Stimulated activated CD8-positive, alpha-beta memory T cell treated with anti-CD3 and anti-CD28 coated beads, Interleukin-4, amount 100 ng/mL, for 1 hour (primary cell): ENCODE measurements at places on chromosomes 2 and 18.

DNA sequence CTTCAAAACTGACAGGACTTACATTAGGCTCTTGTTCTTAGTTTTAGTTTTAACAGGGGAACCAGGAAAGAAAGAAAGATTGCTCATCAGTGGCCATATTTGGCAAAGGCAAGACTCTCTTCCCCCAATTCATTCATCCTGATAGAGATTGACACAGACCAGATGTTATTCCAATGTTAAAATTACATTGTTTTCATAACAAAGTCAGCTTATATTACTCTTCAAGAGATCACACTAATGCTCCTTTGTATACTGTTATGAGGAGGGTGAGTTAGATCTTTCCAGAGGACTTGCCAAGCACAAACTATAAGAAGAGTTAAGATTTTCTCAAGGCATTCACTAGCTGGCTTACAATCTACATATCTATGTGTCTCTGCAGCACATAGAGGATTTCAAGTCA, 252.1 kb downstream of the SLC8A1 start:
- DNase-seq, result no peak

- no peak for DNase-seq
Observed at GRCh38 chr2:220259662-220260061, 632.2 kb downstream of the SLC4A3 start.

- no peak for DNase-seq
Observed at GRCh38 chr2:236617221-236617737, 47.7 kb downstream of the ACKR3 start.

- no peak for DNase-seq
Observed at GRCh38 chr18:2537296-2537695, 34.0 kb downstream of the METTL4 start.

GRCh38 chr18:35478520-35479435, 19.0 kb downstream of the INO80C start:
- no peak for DNase-seq

GRCh38 chr2:63594660-63595059, 5.9 kb downstream of the MDH1 start:
- no peak for DNase-seq

DNA sequence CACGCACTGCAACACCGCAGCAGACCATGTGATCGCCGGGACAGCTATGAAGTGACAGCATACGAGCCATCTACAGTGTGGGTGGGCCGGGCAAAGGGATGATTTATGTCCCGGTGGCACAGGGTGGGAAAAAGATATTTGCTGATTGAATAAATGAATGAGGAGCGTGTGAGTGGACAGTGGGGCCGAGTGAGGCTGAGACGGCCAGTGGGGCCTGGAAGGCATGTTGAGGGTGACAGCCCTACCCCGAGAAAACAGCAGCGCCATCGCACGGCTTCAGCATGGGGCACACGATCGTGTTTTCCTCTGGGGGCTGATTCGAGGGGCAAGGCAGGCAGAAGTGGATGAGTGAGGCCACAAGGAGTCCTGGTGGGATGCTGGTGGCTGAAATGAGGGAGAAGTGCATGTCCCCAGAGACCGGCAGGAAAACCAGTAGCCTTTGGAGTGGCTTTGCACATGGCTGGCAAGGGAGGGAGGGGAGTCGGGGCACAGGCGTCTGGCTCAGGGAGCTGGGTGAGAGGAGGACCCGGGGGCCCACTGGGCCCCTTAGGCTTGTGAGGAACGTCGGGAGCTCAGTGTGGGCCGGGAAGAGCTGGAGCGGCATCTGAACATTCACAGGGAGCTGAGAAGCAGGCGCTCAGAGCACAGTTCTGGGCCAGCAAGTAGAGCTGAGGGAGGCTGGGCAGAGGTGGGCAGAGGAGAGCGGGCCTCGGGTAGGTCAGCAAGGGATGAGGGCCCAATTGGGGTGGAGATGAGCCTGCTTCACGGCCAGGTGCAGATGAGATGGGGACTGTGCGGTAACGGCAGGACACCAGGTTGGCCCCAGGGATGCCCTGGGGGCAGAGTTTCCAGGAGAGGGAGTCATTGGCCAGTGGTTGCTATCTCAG, 32.1 kb upstream of the MAL start:
- no peak for DNase-seq

DNA sequence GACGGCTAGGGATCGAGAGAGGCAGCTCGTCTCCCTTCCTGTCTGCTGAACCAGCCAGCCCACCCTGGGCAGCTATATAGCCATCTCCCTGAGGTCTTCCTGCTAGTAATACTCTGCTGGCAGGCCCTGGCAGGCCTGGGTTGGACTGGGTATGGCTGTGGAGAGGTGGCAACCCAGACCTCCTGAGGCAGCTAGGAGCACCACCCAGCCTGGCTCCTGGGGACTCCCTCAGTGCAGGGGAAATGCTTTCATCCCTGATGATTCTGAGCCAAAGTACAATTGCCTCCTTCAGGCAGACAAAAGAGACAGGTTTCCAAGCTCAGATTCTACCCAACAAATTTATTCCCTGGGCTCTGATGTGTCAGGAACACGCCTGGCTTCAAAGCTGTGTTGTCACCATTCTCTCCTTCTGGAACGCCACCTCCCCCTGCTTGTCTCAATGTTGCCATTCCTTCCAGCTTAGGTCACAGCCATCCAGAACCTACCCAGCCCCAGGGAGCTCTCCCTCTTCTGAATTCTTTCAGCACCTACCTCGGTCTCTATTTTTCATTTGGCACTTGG, 4.7 kb upstream of the DNAJB2 start:
- no peak for DNase-seq

- no peak for DNase-seq
Observed at GRCh38 chr2:142750858-142751257, 126.6 kb upstream of the KYNU start.

DNA sequence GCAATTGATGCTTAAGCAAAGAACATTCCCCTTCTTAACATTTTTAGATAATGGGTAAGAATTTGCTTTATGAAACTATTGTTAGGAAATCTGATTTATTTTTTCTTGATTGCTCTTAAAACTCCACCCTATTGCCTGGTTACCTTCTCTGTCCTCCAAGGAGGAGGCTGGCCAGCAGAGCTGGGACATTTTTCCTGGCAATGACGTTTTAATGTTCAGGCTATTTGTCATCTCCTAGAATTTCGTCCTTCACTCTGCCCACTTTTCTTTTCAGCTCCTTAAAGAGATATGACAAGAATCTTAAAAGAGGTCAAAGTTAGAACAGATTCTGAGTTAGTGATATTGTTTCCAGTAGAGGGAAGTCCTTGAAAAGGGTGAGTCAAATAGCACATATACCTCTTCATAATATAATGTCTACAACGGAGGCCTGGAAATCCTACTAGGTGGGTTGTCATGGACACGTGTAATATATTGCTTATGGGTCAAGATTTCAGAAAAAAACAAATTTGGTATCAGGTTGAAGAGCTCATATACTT, 141.0 kb downstream of the CMPK2 start:
- DNase-seq, result no peak

DNA sequence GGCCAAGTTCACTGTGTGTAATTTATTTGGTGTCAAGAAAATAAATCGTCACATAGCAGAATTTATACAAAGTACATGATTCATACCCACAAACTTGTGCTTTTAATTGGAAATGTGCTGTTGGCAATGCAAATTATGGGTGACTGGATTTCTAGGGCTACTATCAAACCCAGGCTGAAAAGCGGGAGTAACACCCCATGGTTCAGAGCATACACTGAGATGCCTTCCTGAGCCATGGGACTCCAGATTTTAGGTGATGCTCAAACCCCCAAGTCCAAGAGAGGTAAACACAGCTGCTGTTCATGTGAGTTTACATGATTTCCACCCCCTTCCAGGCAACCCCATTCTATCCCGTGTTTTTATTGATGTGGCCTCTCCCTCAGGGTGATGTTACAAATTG, 565.9 kb upstream of the ID2 start:
- DNase-seq, result no peak

DNA sequence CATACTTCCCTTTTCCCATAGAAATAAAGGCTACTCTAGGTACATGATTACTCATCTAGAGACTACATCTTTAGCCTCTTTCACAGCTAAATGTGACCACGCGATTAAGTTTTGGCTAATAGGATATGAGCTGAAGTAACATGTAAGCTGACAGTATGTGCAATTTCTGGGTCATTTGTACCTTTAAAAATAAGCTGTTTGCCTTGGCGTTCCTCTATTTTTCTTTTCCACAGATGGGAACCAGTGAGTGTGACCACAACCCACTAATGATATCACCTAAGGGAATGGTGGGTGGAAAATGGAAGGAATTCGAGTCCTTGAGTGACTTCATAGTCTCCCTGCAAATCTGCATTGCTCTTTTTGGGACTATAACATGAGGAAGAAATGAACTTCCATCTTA, 11.7 kb upstream of the NABP1 start:
- DNase-seq, result no peak

DNA sequence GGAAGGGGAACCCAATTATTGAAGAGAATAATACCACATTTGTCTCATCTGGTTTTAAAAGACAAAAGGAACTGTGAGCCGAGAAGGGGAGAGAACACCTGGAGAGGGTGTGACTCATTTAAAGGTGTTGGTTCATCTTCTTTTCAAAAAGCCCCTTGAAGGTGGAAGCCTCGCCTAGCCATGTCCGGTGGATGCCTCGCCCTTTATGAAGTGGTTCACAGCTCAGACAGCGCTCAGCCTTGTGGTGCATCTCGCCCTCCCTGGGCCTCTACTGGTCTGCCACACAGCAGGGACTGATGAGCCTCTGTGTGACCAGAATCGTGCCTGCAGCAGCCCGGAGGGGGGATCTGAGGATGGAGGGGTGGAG, 290.0 kb upstream of the CXCR4 start:
- DNase-seq, result no peak

DNA sequence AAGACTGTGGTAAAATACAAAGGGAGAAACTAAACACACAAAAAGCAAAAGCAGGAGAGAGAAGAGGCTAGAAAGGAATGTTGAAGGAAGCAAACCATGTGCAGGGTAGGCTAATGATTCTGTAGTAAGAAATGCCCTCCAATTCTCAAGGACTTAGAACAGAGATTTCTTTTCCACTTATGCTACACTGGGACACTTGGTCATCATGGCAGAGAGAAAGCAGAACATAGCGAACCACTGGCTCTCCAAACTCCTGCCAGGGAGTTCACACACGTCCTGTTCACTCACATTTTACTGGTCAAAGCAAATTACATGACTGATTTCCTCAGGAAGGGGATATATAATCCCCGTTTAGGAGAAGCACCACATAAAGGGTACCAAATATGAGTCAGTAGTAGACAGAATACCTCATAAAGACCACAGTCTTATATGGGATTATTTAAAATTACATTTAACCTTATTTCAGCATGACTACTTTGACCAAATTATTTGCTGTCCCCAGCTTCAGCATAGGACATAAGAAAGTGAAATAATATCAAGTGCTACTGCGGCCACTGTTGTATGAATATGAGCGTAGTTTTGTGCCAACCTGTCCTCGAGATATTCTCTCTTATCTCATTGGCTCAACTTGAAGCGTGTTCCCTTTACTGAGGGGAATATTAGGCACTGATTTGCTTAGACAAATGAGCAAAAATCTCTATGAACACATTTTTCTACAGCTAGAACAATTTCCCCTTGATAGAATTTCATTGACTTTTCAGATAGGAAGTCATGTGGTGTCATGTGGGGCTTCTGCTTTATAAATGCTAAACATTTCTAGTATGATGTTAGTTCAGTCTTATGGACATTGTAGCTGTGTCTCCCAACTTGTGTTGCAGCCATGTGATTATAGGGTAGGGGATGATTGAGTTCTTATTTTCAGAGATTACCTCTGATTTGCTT, 81.7 kb downstream of the FAM161A start:
- DNase-seq, result no peak

DNA sequence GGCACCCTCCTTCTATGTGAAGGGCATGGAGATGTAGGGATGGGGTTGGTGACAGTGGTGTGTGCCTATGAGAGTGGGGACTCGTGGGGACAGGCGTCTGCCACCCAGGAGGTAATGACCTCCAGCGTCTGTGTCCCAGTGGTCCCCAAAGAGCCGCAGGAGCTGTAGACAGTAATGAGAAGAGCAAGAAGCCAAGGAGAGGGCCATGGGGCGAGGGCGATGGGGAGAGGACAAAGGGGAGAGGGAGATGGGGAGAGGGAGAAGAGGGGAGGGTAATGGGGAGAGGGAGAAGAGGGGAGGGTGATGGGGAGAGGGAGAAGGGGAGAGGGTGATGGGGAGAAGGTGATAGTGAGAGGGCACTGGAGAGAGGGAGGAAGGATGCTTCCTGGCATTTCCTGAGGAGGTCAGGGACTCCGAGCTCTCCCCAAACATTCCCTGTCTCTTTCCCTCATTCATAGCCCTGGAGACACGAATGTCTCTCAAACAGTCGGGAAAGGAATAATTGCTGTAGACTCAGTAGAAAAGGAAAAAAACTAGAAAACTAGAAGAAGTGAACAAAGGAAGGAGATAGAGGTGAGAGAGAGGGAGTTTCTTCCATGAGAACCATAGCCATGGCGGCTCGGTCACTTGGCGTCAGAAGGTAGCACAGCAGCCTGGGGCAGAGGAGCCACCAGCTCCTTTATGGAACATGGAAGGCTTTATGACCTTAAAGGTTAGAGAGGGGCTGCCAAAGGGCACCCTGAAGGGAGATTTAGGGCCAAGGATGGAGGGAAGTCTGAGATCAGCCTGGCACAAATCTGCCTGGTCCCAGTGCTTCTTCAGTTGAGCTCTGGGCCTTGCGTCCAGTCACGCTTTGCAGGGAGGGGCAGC, 39.5 kb downstream of the PSD4 start:
- no peak for DNase-seq

DNA sequence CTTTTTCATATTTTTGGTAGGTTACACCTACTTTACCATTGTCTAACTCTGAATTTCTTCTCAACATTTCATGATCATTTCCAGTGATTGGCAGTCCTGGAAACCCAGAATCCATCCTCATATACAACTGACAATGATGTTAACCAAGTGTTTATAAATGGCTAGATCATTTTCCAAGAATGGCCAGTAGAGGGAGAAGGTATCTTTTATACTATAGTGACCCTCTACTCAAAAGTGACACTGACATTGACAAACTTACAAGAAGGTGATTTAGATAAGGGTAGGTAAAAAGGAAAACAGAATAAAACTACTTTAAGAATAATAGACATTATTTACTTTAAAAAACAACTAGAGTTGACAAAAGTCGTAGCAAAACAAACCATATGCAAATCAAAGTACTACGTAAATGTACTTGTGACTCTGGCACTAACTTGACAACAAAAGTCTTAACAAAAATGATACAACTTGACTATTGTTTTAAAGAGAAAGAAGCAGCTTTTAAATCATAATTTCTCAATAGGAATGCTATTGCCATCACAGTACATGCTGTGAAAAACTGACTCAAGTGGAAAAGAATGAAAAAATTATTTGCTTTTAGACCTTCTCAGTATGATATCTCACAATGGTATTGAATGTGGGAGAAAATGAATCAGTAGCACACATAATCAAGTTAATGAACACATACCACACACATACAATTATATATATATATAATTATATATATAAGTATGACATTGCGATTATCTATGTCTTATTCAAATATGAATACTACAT, 76.6 kb upstream of the GRB14 start:
- no peak for DNase-seq

- no peak for DNase-seq
Observed at GRCh38 chr2:174157053-174157452, 91.3 kb downstream of the OLA1 start.

- DNase-seq, result no peak
Observed at GRCh38 chr2:74047152-74047551, 62.4 kb downstream of the TET3 start.
